Stimulated activated CD4-positive, alpha-beta T cell treated with anti-CD3 and anti-CD28 coated beads, TNF-alpha, amount 100 ng/mL, for 1 hour (primary cell): ENCODE measurements at places on chromosomes 7 and 10.

DNA sequence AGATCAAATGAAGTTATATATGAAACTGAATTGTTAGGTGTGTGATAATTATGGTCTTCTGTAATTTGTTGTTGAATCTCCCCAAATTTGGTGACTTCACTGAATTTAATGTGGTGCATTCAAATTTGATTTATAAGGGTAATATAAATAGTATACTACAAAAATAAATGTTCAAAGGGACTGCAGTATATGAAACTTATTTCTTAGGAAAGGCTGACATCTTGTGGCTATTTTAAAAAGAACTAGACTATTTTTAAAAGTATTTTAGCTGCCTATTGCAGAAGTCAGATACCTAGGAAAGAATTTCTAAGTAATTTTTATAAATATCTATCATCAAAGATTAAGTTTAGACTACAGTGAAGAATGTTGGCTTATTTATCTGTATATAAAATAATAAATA, 36.6 kb downstream of the ATRNL1 start:
- DNase-seq = no peak

DNA sequence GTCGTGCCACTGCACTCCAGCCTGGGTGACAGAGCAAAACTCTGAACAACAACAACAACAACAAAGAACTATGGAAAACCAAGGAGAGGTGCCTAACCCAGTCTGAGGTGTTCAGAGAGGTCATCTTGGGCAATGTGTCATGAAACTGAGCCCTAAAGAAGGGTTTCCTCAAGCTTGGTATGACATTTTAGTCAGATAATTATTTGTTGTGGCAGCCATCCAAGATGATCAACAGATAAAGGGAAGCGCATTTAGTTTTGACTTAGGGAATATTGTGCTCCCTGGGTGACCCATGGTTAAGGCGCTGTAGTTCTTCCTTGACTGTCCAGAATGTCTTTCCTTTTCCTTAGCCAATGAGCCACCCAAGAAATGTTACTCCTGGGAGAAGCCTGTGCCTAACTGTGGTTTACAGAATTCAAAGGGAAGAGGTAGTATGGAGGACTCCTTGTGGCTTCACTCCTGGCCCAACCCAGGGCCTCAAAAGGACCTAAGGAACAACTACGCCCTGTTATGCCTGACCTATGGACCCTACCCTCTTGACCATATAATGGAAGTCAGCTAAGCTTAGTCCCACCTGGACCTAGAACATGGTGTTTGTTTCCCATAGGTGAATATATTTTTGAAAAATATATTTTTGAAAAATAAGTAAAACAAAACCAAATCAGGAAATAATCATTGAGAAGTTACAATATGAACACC, 42.4 kb downstream of the TPST1 start:
- no peak for DNase-seq

- no peak for DNase-seq
Measured at GRCh38 chr10:111015181-111015580, 61.6 kb upstream of the ADRA2A start.

GRCh38 chr7:83851551-83851950, 202.6 kb upstream of the SEMA3E start:
- DNase-seq = no peak

- no peak for DNase-seq
Measured at GRCh38 chr7:25395976-25396375, 167.7 kb upstream of the NPVF start.
